DMS53 (cell line): ENCODE measurements at places on chromosomes 1 and 21.

DNA sequence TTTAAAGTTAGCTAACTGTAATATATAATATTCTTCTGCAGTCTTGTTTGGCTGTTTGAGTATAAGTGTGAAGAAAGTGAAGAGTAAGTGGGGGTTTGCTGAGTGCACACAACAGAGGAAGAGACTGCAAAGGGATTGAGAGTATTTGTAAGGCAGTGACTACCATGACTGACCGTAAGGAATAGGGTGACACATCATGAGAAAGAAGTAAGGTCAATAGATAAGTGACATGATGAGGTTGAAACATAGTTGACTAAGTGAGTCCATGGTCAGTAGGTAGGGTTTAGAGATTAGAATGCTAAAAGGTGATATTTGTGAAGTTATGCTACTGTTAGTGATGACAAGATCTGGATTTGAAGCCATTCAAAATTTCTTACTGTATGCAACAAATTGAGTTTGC is 27.7 kb downstream of the WARS2 start:
- no peak for DNase-seq

GRCh38 chr1:897226-897625 is 26.5 kb upstream of the SAMD11 start:
- DNase-seq: no peak

DNA sequence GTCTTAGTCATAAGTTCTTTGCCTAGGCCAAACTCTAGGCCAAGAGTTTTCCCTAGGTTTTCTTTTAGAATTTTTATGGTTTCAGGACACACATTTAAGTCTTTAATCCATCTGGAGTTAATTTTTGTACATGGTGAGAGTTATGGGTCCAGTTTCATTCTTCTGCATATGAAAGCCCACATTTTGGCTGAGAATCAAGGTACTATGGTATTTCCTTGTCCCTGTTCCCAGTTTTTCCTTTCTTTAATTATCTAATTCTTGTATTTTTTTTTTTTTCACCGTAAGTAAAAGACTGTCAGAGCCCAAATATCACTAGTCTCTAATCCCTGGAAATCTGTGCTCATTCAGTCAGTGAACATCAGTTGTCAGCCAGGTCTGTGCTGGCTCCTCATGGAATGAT is 105.4 kb downstream of the MAP3K21 start:
- no peak for DNase-seq

DNA sequence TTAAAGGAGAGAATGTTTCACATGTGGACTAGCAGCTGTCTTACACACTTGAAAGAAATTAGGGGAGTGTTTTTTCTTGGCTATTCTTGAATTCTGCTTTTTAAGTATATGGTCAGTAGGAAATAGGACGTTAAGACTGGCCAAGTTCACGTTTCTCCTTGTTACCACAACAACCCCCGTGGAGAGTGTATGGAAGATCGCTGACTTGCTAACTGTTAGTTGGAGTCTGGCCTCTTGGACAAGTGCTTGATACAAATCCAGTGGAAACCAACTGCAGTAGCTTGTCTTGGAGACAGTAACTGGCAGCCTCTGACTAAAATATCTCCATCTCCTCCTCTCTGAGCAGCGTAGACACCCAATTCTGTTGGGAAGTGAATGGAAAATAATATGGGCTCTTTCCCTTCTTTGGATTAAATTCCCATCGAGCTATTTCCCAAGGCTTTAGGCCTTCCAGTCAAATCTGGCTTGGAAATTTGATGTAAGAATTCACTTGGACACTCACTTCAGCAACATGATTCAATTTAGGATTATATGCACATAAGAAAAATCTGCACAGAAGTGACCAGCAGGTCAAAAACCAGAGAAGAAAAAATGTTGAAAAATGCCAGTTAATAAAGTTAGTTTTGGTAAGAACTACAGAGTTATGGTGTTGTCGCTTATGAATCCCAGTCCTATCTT is 3.6 kb upstream of the NFIA start:
- DNase-seq: no peak

DNA sequence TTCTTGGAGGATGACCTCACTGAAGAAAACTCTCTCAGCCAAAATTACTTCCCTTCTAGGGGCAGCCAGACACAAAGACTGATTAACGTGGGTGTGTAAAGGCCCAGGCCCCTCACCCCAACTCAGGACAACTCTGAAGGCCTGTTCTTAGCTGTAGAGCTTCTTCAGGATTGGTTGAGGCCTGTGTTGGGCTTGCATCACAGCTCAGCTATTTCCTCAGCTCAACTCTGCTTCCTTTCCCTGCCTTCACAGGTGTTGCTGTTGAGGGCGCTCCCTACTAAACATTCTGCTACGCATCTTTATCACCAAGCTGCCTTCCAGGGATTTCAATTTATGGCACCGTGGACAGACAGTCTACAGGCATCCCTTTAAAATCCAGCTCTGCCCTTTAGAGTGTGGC is 36.8 kb downstream of the MAB21L3 start:
- no peak for DNase-seq

GRCh38 chr1:42240966-42241755 is 76.6 kb upstream of the GUCA2A start:
- DNase-seq: no peak

DNA sequence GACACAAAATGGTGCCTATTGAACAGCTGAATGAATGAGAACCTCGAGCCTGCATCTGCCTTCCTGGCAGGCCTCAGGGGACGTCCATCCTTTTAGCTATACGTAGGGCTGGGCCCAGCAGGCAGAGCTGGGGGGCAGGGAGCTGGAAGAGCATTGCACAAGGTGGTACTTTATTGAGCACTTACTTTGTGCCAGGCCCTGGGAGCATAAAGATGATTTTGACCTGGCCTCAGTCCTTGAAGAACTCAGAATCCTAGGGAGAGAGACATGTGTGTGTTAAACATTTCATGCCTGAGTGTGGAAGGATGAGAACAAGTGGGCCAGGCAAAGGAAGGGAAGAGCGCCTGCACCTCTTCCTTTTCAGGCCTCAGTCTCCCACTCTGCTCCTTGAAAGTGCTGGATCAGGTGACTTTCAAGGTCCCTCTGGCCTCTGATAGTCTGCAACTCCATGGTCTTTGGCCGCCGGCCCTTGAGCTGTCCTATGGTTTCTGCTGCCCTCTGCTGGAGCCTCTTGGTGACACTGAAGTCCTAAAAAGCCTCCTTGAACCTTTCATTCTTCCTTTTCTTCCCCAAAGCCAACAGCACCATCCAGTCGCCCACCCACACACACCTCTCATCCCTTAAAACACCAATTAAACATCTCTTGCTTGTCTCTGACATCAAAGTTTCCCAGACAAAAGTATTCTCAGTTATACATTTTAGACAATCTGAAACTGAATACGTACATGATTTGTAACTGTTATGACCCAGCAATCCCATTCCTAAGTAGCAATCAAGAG is 3.5 kb upstream of the PEAR1 start:
- peak; percentile 87 for DNase-seq

GRCh38 chr1:47970882-47971281 is 26.3 kb downstream of the TRABD2B start:
- DNase-seq: no peak

DNA sequence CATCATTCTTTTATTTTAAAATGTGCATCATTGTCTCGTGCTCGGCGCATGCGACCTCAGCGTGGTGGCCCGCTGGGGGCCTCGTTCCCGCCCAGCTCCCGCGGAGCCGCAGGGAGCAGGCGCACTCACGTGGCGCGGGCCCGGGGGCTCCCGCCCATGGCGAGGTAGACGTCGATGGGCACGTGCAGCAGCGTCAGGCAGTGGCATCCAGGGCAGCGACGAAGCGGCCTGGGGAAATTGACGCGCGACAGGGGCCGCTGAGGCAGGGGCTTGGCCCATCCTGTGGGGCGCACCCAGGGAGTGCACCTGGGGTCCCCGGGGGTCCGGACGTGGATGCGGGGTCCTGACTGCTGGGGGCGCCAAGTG is 994 bp downstream of the FAM229A start:
- peak; percentile 48 for DNase-seq

- DNase-seq: peak; percentile 55
Measured at GRCh38 chr1:101613546-101613945, 376.7 kb downstream of the S1PR1 start.

DNA sequence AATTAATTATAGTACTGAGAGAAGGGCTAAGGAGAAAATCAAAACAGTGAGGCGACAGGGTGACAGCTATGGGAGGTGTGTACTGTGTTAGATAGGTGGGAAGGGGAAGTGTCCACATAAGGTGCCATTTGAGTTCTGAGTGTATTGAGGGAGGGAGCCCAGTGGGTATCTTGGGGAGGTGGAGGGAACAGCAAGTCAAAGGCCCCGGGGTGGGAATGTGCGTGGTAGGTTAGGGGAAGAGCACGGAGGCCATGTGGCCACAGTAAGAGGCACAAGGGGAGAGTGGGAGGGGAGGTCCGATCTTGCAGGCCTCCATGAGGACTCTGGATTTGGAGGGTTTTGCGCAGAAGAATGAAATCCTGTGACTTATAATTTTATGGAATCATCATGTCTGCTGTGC is 3.0 kb upstream of the XKR8 start:
- no peak for DNase-seq

DNA sequence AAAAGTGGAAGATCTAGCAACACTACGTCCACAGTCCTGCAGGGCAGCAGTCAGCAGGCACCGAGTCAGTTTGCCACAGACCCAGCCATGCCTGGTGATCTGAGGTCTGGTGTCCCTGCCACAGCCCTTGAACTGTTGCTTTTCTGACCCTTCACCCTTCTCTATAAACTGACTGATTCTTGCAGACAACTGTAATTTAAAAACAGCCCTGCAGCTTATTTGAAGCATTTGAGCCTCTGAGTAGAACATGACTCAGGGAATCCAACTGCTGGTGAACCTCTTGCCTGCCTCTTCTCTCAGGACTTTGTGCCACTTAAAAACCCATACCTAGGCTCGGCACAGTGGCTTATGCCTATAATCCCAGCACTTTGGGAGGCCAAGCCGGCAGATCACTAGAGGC is 107.2 kb downstream of the EDEM3 start:
- DNase-seq: no peak

- DNase-seq: no peak
Measured at GRCh38 chr1:60502506-60502905, 428.9 kb upstream of the C1orf87 start.

GRCh38 chr1:9112961-9113880 is 15.7 kb downstream of the GPR157 start:
- peak; percentile 99 for DNase-seq

DNA sequence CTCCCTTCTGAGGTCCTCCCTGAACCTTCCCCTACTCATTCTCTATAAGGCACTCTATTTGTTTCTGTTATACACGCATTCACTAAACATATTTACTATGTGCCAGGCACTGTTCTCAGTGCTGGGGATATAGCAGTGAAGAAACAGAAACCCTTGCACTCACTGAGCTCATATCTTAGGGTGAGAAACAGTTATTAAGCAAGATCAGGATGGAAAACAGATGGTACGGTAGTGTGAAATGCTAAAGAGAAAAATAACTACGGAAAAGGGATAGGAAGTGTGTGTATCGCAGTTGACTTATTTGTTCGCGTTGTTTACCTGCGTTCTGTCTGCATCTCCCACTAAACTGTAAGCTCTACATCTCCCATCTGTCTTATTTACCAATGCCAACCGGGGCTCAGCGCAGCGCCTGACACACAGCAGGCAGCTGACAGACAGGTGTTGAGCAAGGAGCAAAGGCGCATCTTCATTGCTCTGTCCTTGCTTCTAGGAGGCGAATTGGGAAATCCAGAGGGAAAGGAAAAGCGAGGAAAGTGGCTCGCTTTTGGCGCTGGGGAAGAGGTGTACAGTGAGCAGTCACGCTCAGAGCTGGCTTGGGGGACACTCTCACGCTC is 572 bp downstream of the CYB5RL start:
- peak; percentile 79 for DNase-seq

DNA sequence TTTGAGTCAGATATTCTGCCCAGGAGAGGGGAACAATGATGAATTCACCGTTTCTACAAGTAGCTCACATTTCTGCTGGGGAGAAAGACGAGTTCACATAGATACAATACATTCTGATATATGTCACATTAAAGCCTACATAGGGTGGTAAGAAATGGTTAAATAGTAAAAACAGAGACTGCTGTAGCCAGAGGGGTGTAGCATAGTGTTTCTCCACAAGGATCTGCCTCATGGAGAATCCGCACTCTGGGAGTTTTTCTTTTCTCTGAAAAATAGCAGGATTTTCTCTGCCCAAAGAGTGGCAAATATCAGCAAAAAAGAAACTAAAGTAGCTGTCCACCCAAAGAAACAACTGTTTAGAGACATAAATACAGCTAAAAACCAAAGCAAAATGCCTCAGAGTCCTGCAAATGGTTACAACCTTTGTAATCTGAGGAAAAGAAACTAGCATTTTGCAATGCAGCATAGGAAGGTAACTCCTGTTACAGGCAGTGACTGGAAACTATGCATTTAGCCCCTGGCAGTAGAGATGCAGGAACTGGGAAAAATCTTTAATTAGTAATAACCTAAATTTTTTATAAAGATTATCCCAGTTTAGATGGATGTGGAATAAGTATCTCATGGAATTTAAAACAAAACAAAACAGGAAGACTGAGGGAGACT is 1126.7 kb upstream of the ADGRL2 start:
- DNase-seq: no peak

DNA sequence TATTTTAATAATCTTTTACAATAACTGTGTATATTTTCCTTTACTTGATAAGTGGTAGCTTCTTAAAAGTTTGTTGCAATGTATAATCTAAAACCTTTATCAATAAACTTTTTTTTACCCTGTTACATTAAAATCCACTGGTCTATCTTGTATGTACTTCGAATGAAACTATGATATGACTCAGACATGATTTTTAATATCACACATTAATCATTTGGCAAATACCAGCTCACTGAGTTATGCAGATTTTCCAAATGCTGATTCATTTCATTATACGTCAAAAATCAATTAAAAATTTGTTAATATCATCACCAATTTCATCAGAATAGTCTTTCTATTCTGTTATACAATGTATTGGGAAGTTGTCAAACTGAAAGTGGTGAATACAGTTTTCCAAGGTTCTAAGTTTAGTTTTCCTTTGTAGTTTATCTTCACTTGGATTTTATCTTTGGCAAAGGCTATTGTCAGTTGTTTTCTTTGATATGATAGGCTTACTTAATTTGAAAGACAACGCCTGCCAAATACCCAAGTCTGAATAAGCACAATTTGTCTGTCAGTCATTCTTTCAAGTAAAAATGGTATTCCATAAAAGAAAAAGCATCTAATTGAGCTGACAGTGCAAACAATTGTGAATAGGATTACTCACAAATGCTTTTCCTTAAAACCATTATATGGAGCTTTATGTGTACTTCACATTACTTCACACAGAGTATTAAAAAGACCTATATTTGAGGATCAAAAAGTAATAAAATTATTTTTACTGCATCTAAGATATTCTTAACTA is 127.0 kb downstream of the NME7 start:
- DNase-seq: no peak

- no peak for DNase-seq
Measured at GRCh38 chr1:205592443-205593003, 39.3 kb downstream of the ELK4 start.
